ENCODE measurements at places on chromosomes 11 and 22. TPM values are rescaled to one million over a fixed set of nuclear protein-coding genes. Genes with fewer than 3 reads are reported as not detected.

DNA sequence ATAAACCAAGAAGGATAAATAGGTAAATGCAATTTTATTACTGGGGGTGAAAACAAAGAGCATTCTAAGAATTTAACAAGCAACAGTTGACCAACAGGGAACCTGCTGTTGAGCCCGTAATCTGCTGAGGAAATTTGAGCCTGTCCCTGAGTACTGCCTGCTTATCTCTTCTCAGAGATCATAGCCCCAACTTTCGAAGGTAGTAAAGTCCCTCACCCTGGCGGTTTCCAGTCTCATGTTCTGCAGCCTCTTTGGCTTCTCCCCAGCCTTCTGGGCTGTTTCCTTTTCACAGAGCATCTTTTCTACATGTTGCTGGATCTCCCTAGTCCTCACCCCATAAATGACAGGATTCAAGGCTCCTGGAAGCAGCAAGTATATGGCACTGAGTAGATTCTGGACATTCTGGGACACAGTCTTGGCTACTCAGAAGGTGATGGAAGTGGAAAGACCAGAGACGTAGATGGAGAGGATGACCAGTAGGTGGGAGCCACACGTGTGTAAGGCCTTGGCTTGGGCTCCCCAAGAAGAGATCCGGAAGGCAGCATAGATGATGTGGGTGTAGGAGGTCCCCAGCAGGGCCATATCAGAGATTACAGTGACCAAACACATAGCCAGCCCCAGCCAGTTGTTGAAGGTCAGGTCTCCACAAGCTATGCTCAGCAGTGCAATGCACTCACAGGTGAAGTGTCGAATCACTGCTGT lies 51.6 kb downstream of the RRM1 start:
- DNase-seq = no peak

DNA sequence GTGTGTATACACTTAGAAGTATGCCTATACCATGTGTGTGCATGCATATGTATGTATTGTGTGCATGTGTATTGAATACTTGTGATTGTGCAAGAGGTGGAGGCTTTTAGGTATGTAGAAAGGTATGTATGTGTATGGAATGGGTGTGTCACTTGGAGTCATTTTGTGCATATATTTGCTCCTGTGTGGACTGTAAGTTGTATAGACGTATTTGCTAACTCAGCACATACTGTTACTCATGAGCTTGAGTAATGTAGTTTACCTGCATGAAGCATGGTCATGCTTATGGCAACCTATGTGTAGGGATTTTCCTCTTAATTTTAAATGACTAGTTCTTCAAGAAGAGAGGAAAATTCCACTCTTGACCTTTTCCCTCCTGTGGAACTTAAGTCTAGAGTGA lies 507.6 kb upstream of the LARGE1 start:
- no peak for DNase-seq

DNA sequence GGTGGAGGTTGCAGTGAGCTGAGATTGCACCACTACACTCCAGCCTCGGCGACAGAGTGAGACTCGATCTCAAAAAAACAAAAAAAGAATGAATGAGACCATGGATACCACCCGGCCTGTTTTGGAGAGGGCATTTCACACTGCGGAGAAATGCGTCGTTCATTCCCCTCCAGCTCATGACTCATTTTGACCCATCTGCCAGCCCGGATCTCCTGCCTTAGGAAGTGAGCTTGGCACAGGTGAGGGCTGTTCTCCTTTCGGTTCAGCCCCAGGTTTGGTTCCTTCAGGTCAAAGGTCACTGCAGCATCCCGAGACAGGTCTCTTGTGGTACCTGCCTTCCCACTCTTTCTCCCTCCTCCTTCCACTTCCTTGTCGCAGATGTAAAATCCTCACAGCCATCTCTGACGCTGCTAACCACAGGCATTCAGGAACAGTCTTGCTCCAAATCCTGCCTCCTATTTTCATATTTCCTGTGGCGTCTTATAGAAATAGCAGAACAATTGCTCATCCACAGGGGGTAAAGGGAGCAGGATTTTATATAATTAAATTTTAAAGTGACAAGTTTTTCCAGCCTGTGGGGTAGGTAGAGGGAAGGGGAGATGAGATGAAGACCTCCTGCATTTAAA lies 517.9 kb downstream of the NTM start:
- peak; percentile 45 for DNase-seq

Gene SAA4
- 1.3 TPM for total RNA-seq

DNA sequence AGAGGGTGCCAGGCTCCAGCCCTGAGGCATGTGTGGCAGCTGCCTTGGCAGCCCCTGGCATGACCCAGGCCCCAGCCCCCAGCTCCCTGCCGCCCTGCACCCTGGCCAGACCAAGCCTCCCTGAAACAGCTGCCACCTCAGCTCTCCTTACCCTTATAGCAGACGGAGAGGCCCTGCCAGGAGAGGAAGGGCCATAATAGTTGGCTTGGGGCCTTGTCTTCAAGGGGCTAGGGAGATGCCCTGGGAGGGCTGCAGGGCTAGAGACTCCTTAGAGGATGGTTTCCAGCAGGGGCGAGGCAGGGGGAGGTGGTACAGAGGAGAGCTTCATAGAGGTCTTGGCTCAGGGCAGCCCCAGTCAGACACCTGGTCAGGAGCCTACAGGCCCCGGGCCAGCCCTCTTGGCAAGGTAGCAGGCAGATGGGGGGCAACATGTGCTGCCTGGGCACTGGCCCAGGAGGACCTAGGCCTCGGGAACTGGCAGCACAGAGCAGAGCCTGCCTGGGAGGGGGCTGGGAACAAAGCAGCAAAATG lies 13.0 kb downstream of the SMTN start:
- DNase-seq = no peak

DNA sequence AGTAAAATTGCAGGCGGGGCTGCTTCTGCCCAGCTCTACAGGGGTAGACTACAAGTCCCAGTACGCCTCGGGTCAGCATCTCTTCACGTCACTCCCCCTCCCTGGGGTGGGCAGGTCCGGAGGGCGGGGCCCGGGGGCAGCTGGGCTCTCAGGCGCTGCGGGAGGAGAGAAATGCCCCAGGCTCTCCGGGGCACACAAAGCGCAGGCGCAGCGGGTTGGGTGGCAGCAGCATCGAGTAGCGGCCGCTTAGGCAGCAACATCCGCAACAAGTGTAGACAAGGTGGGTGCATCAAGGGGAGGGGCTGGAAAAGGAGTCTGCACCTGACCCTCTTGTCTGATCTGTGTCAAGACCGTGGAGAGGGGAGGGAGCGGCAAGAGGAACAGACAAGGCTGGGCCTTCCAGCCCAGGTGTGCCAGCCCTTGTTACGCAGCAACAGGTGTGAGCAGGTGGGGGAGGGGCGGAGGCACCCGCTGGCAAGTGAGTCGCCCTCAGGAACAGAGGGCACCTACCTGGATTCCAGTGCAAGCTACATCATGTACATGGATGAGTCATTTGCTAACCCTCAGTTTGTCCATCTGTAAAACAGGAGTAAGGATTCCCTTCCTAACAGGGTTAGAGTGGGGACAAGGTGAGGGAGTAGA lies 1.2 kb downstream of the PLEKHB1 start:
- DNase-seq = peak; percentile 94

DNA sequence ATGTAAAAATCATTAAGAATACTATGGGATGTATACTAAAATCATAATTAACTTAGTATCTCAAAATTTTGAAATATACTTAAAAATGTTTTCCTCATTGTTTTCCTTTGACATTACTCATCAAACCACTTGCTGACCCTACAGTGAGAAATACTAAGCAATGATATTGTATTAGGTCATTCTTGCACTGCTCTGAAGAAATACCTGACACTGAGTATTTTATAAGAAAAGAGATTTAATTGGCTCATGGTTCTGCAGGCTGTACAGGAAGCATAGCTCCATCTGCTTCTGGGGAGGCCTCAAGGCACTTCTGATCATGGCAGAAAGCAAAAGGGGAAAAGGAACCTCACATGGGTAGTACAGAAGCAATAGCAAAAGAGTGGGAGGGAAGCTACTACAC lies 950.9 kb upstream of the CHORDC1 start:
- DNase-seq = no peak

Gene NEAT1
- total RNA-seq = 1,006 TPM

DNA sequence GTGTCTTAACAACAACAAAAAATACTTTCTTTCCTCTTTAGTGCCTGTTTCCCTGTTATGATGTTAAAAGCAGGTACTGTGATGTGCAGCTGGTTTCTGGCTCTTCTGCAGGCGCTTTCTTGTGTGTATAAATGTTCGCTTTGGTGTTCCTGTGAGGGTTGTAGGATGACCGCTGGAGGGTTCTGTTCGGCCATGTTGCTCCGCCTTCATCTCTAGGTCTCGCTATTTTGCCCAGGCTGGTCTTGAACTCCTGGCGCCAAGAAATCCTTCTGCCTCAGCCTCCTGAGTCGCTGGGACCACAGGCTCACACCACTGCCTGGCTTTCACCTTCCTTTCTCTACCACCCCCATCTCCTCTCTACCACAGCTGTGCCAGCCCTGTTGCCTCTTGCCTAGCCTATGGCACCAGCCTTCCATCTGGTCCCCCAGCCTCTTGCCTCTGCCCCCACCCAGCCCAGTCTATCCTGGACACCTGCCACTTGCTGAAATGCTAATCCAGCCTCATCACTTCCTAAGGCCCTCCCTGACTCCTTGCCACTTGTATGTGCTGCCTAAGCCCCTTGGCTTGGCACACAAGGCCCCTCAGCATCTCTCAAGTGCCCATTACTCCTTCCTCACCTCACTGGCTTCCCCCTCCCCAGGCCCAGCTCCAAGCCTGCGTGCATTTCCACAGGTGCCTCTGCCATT lies 5.5 kb downstream of the LRRC74B start:
- DNase-seq = no peak

GRCh38 chr11:111448831-111449557 lies 63.2 kb downstream of the BTG4 start:
- no peak for DNase-seq

Gene SCGB1A1
- total RNA-seq = not detected

GRCh38 chr11:45926001-45926401 lies 3.5 kb downstream of the LARGE2 start:
- DNase-seq = peak; percentile 52

- DNase-seq = no peak
Observed at GRCh38 chr11:92605667-92606066, 363.8 kb upstream of the MTNR1B start.

Gene SYT7
- 5.7 TPM for total RNA-seq

DNA sequence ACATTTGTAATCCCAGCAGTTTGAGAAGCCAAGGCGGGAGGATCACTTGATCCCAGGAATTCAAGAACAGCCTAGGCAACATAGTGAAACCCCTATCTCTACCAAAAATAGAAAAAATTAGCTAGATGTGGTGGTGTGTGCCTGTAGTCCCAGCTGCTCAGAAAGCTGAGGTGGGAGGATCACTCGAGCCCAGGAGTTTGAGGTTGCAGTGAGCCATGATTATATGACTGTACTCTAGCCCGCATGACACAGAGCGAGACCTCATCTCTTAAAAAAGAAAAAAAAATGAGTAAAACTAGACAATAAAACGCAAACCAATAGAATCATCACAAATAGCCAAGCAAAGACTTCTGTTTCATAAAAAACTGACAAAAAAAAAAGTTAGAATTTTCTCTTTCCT lies 21.8 kb downstream of the NUCB2 start:
- DNase-seq = no peak

GRCh38 chr22:30206944-30207343 lies 39.6 kb downstream of the LIF start:
- DNase-seq = peak; percentile 76

Gene NRIP3
- 1.6 TPM for total RNA-seq

DNA sequence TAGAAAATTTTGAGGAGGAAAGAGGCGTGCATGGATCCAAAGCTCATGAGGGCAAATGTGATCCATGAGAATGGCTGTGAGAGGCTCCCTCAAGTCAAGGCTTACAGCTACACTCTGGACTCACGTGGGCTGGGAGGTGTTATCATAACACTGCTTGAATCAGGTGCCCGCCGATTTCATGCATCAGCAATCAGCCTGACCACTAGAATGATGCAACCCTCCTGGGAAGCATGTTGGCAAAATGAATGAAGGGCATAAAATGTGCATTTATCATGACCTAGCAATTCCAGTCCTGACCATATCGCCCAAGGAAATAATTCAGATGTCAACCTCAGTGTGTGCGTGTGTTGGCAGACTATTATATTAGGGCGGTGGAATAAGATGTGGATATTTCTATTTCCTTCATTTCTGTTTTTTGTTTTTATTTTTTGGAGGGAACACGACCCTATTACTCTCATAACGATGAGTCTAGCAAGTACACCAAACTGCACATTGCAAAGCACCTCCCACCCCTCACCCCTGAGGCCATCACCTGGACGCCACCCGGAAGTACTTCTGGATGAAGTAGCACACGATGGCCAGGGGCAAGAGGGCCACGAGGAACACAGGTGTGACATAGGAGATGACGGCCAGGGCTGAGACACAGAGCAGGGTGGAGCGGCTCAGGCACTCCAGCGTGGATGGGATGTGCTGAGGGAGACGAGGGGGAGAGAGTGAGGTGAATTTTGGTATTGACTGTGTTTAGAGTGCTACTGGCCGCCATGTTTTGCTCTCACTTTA lies 15.7 kb upstream of the KCNJ11 start:
- no peak for DNase-seq

- no peak for DNase-seq
Observed at GRCh38 chr11:67564230-67564629, 19.4 kb upstream of the GSTP1 start.

Gene KREMEN1
- 16.2 TPM for total RNA-seq

GRCh38 chr11:134293119-134294113 lies 17.2 kb downstream of the GLB1L3 start:
- no peak for DNase-seq

DNA sequence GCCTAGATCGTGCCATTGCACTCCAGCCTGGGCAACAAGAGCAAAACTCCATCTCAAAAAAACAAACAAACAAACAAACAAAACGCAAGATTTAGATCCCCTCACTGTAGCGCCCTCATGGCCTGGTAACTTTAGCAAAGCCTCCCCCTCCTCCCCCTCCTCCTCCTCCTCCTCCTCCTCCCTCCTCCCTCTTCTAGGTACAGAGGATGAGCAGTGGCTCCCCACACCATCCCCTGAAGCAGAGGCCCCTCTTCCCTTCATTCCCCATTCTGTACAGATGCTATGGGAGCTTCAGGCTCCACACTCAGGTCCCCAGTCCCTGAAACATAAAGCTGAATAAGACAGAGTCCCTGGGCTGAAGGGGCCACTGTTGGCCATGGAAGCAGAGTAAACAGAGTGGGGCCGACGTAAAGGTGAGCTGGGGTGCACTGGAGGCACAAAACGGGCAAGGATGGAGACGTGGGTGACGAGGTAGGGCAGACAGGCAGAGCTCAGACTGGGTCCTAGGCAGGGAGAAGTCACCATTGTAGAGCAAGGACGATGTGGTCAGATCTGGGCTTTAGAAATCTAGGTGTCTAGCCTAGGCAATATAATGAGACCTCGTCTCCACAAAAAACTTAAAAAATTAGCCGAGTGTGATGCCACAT lies 19.4 kb upstream of the NFAM1 start:
- DNase-seq = no peak

DNA sequence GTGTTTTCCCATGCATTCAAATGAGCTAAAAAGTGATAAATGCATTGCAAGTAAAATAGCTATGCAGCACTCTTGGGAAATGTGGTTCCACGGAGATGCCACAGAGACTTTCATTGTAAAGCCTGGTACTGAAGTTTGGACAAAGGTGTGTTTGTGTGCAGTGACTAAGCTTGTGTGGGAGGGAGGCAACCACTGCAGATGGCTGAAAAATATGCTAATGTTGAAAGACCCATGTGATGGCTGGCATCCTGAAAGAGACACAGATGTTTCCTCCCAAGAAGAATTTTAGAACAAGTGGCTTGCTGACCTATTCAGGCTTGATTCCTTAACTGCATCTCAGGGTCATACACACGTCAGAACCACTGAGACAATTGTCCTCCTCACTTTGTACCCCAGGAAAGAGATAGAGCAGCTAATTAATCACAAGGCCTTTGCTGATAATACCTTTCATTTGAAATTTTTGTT lies 73.8 kb downstream of the FAM76B start:
- no peak for DNase-seq

GRCh38 chr22:46442217-46442853 lies 95.1 kb downstream of the CELSR1 start:
- DNase-seq = no peak

GRCh38 chr22:24725736-24726135 lies 48.8 kb downstream of the PIWIL3 start:
- peak; percentile 57 for DNase-seq
